Natural killer cell (primary cell): ENCODE measurements at places on chromosomes 3 and 15.

DNA sequence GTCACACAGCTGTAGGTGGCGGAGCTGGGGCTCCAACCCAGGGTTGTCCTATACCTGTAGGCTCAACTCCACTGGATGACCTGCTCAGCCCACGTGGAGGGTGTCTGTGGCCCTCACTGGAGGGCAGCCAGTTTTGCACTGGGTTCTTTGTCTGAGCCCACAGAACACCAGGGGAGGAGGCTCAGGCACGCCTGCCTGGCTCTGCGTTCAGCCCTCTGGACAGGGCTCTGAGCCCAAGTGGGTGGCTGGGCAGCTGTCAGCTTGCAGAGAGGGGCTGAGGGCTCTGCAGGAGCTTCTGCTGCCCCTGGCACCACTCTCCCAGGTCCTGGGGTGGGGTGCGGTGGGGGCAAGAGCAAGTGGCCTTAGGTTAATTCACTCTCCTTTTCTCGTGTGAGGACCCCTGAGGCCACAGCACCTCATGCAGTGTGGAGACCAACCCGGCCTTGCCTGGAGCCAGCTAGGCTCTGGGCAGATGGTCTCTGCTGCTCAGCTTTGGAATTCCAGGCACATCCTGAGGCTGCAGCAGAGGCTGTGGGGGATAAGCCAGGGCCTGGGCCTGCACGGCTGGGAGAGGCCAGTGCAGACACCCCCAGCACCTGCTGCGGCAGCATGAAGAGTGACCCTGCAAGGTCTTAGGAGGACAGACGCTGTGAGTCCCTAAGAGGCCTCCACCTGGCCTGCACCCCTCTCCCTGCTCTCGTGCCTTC, 23.5 kb downstream of the DUSP7 start:
- H3K4me3 ChIP-seq: no peak overlapping the region
- DNase-seq: no peak
- no peaks in the 10 kb centered on the region for H3K4me1 ChIP-seq
- H3K27me3 ChIP-seq: no peaks in the 10 kb centered on the region
- no peaks in the 10 kb centered on the region for H3K36me3 ChIP-seq

- DNase-seq: no peak
- no peaks in the 10 kb centered on the region for H3K4me1 ChIP-seq
- no peak overlapping the region for H3K27ac ChIP-seq
- H3K4me3 ChIP-seq: no peak overlapping the region
- H3K27me3 ChIP-seq: no peaks in the 10 kb centered on the region
- H3K36me3 ChIP-seq: no peaks in the 10 kb centered on the region
These were observed 139.9 kb upstream of the KCNMB2 start for GRCh38 chr3:178396318-178396717.

GRCh38 chr3:167918686-167919085, 177.0 kb downstream of the GOLIM4 start:
- H3K27ac ChIP-seq: no peak overlapping the region
- H3K4me3 ChIP-seq: no peak overlapping the region
- H3K27me3 ChIP-seq: no peaks in the 10 kb centered on the region
- DNase-seq: no peak
- no peaks in the 10 kb centered on the region for H3K4me1 ChIP-seq

DNA sequence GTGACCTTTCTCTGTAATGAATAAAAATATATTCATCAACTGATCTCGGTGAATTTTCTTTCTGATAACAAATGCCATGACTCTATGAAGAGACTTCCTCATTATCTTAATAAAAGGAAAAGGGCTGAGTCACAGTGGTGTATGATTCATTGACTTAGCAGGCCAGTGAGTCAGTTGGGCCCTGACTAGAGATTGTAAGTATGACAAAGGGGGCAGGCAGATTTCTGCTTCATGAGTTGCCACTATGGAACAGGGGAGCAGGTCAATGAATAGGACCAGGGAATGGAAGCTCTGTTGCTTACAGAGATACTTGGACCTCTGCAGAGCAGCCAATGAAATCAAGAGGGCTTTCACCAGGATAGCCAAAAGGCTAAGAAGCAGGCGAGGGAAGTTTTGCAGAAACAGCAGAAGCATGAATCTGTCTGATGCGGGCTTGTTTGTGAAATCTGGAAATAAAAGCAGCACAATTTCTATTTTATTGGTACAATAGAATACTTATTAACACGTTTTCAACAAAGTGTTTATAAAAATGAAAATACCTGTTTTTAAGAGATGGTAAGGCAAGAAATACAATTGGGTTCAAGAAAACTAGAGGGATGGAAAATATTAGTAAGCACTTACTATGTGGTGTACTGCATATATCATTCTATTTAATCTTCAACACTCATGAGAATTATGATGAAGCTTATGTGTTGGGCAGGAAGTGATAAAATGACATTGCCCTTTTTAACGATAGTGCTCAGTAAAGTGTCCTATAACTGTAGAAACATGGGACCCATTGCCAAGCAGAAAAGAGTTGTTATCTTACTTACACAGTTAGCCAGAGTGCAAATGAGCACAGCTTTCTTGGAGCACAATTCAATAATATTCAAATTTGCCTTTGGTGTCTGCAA, 169.8 kb upstream of the MYRIP start:
- H3K36me3 ChIP-seq: no peaks in the 10 kb centered on the region
- no peaks in the 10 kb centered on the region for H3K27me3 ChIP-seq
- no peak overlapping the region for H3K4me3 ChIP-seq
- DNase-seq: no peak
- no peaks in the 10 kb centered on the region for H3K4me1 ChIP-seq

- DNase-seq: no peak
- H3K4me3 ChIP-seq: no peak overlapping the region
- no peaks in the 10 kb centered on the region for H3K4me1 ChIP-seq
- no peaks in the 10 kb centered on the region for H3K36me3 ChIP-seq
- H3K27ac ChIP-seq: no peak overlapping the region
- H3K27me3 ChIP-seq: no peaks in the 10 kb centered on the region
These were observed 211.4 kb downstream of the TUSC7 start for GRCh38 chr3:116920826-116921610.

- H3K4me1 ChIP-seq: no peaks in the 10 kb centered on the region
- no peak overlapping the region for H3K4me3 ChIP-seq
- DNase-seq: no peak
- no peak overlapping the region for H3K27ac ChIP-seq
- H3K27me3 ChIP-seq: peaks cover 7% of the 10 kb centered on the region
- no peaks in the 10 kb centered on the region for H3K36me3 ChIP-seq
These were observed 44.0 kb downstream of the RHCG start for GRCh38 chr15:89452330-89452836.

- H3K27me3 ChIP-seq: no peaks in the 10 kb centered on the region
- DNase-seq: no peak
- H3K4me3 ChIP-seq: no peak overlapping the region
These were observed 12.4 kb downstream of the GLYCTK start for GRCh38 chr3:52299879-52300611.

DNA sequence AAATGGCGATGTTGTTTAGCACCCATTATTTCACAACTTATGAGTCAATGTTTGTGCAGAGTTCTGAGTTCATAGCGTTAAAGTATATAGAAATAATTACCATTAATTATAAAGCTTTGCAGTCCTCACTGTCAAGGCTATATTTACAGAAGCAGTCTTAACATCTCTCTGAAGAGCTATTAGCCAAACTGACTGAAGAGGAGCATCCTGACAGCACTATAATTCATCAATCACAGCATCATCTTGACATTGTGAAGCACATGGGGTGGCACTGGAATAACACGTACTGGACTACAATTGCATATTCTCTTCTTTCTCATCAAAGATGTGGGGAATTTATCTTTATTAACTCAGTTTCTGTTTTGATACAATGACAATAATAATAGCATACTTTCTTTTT, 260.6 kb upstream of the MME start:
- H3K4me3 ChIP-seq: no peak overlapping the region
- no peaks in the 10 kb centered on the region for H3K36me3 ChIP-seq
- H3K27ac ChIP-seq: no peak overlapping the region
- no peak for DNase-seq
- no peaks in the 10 kb centered on the region for H3K27me3 ChIP-seq
- no peaks in the 10 kb centered on the region for H3K4me1 ChIP-seq
